Stimulated activated CD8-positive, alpha-beta memory T cell treated with anti-CD3 and anti-CD28 coated beads, Interleukin-2, amount 100 ng/mL, for 1 hour (primary cell): ENCODE measurements at places on chromosomes 3 and 15.

- DNase-seq: no peak
These were observed 221.8 kb downstream of the SNRPN start for GRCh38 chr15:25176616-25176923.

- no peak for DNase-seq
These were observed 418 bp downstream of the ALPK3 start for GRCh38 chr15:84817466-84818081.

- no peak for DNase-seq
These were observed 331.7 kb downstream of the MAGI1 start for GRCh38 chr3:65706776-65707568.

DNA sequence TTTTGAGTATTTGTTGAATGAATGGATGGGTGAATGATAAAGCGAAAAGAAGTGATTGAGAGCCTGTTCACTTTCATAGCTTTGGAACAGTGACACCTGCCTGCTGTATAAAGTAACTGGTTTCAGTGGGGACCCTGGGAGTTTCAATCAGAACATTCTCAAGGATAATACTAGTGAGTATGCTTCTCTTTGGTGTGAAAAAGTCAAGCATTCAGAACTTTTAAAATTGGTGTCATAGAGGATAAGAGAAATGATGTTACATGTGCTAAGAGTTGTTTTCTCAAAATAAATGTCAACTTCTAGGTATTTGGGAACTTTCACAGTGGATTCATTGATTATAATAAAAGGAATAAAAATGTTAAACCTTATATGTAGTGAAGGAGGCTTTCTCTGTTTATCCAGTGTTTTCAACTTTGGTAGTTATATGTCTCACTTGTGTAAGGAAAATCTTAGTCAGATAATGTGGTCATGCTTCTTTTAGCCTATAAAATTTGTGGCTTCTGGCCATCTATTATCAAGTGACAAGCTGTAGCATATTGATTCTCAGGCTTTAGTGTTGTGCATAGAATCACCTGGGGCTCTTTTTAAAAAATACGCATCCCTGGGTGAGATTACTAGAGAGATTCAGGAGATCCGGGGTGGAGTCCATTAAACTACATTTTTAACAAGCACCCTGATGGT lies 11.9 kb downstream of the LRCH3 start:
- DNase-seq: no peak

GRCh38 chr3:72031581-72031980 lies 246.6 kb upstream of the PROK2 start:
- no peak for DNase-seq

- DNase-seq: no peak
These were observed 17.5 kb downstream of the GASK1A start for GRCh38 chr3:42996633-42997075.

- DNase-seq: no peak
These were observed 29.1 kb downstream of the PTX3 start for GRCh38 chr3:157465741-157466140.
